IPS DF 19.7 (cell line): ENCODE measurements at places on chromosomes 6 and 20.

DNA sequence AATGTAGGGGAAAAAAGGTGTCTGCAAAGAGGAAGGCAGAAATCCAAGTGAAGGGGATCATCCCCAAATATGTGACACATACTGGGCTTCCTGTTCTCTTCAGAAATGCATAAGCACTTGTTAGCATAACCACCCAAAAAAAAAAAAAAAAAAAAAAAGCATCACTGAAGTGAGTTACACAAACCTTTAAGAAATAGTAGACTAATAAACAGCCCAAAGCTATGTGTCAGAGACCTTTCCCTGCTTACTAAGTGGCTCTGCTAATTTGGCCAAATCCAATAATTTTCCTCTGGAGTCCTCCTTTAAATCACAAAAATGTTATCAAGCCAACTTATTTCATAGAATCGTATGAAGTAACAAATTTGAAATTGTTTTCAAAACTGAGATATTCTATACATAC lies 7.5 kb upstream of the DST start:
- DNase-seq = no peak

GRCh38 chr20:60057866-60058807 lies 99.9 kb downstream of the CDH26 start:
- DNase-seq = no peak

DNA sequence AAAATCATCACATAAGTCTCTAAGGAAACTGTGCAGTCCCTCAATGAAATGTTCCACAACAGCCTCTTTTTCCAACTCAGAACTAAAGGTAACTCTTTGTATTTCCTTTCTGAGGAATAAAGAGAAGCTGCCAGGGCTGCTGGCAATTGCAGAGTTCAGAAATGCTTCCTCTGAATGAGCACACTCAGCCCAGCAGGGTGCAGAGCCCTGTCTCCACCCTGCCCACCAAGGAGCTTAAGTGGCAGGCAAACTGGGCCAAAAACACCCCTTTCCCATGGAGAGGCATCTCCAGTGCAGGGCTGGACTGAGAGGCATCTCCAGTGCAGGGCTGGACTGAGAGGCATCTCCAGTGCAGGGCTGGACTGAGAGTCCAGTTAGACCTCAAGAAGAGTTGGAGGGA lies 255.4 kb downstream of the GMPR start:
- no peak for DNase-seq

GRCh38 chr20:38023181-38024001 lies 9.9 kb downstream of the TTI1 start:
- no peak for DNase-seq

DNA sequence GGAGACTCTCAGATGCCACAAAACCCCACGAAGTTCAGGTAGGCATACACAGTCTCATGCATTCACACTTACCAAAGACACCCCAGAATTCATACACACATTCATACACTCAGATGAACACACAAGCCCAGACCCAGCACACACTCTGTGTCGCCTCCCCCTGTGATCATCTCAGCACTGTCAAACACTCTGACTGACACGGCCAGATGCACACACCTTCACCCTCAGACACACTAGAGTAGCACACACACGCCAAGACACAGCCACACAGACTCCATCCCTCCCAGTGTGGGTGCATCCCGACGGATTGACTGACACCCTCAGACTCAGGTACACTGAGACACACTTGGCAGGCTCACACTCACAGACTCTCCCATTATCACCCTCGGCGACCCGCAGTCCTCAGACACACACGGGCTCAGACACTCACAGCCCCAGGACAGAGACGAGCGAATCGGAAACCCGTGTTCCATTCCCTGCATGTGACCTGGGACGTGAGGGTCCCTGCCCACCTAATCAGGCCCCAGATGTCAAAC lies 872 bp upstream of the RIMS4 start:
- no peak for DNase-seq

DNA sequence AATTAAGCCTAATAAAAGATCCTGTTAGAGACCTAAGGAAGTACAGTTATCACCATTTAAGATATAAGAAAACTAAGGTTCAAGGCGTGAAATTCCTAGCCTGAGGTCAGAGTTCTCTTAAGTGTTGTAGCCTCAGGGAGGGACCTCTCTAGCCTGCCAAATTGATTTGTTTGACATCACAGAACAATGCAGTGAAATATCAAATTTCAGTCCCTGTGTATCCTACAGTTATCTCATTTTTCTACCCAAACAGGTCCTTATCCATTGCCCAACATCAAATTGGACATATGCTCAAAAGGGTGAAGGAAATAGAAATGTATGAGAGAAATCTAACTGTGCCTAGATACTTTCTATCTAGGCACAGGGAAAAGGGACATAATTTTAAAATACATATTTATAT lies 63.0 kb downstream of the NCOA7 start:
- no peak for DNase-seq

GRCh38 chr6:30184417-30185031 lies 21.2 kb downstream of the TRIM15 start:
- DNase-seq = no peak

GRCh38 chr6:4352731-4353130 lies 217.4 kb upstream of the ECI2 start:
- DNase-seq = no peak

DNA sequence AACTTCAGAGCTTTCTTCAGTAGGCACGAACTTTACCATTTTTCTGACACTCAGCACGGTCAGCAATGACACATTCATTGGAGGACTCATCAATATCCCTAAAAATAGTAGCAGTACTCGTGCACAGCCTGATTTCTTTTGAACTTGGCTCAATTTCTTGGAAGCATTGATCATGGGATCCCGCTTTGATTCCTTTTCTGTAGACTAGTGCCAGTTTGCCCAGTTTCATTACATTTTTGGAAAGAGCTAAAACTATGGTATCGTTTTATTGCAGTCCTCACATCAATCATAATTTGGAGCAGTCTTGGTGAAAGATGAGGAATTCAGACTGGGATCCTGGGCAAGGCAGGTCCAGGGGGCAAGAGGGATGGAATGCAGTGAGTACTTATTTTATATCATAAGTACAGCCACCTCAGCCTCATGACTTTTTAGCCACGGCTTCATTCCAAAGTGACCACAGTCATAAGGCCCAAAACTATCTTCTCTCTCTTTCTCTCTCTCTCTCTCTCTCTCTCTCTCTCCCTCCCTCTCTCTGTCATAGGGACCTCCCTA lies 170.9 kb upstream of the AKAP12 start:
- DNase-seq = no peak

GRCh38 chr6:104462811-104463599 lies 396.7 kb downstream of the HACE1 start:
- DNase-seq = no peak
